ENCODE measurements at places on chromosomes 6 and 20.

- no peak for DNase-seq
Observed at GRCh38 chr6:54700158-54700557, 146.4 kb upstream of the FAM83B start.

DNA sequence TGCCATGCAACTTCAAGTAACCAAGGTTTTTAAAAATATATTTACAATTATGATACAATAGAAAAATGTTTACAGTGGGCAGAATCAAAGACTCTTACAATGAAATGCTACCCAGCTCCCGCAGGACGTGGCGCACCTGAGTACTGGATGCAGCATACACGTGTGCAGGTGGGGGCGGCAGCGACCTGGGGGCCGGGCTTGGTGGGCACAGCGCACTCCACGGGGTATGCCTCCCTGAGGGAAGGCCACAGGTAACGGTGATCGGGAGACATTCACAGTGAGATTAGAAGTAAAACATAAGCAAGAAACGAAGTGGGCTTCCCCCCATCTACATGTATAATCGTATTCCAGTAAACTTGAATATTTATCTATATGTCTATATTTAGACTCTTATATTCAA is 54.2 kb downstream of the WDR27 start:
- DNase-seq: no peak

GRCh38 chr20:59665656-59666555 is 61.6 kb downstream of the PHACTR3 start:
- no peak for DNase-seq

- no peak for DNase-seq
Observed at GRCh38 chr6:8780653-8781052, 345.3 kb upstream of the SLC35B3 start.

DNA sequence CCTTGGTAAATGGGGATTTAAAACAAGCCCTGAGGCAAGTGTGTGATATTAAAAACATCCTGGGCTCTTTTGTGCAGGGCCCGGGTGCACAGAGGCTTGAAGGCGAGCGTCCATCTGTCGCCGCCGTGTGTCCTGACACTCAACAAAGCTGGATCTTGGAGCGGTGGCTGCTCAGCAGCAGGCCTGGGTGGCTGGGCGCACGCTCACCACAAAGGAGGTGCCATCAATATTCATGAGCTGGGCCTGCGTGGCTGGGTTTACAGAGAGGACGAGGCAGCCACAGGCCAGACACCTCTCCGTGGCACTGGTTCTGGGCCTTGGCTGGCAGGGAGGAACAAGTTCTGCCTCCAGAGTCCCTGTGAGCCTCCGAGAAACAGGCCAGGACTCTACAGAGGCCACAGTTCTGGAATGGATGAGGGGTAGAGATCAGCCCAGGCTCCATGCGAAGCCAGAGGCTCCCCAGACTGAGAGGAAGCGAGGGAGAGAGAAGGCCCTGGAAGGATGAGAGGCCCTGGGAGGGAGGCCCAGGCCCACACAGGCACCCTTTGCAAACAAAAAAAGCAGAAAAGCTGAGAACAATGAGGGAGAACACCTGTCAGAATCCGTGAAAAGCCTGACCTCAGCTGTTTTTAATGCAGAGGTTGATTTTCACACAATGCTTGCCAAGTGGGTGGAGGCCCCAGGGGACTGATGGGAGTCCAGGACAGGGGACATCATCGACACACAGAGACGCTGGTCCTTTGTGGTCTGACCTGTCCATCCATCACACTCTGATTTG is 21.9 kb downstream of the BHLHE23 start:
- DNase-seq: no peak

- no peak for DNase-seq
Observed at GRCh38 chr20:50928469-50928868, 2.8 kb downstream of the ADNP start.

GRCh38 chr20:37335642-37336368 is 10.1 kb upstream of the SRC start:
- no peak for DNase-seq

- DNase-seq: no peak
Observed at GRCh38 chr20:61970357-61970756, 95.3 kb downstream of the TAF4 start.

DNA sequence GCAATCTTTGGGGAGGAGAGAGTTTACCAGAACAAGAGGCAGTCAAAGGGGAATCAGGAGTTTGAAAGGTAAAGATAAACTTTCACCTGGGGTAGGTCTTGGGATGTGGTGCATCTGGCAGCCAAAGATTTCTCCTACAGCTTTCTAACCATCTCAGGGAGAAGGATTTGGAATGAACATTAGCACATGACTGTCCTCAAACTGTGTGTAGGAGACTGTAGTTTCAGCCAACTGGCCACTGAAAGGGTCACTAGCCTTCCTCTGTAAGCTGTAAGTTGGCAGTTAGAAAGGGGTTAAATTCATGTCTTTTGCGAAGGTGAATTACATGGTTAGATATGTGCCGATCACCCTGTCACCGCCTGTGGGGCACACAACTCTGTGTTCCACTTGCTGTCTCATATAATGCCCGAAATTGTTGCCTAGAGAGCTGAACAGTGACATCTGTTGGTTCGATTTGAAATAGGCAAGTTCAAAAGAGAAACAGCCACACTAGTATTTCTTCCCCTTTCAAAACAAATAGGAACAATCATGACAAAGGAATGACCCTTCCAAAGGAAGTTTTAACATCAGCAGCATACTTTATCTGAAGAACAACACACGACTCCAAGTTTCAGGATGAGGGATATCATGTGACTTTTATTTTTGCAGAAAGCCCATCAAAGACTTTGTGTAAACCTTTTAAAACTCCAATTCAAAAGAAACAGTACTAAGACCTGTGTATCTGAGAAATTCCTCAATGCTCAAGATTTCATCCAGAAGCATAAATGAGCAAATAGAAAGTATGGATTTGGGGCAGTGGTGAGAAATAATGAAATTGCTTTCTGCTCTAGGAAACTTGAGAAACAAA is 1.1 kb upstream of the OPN5 start:
- peak; percentile 13 for DNase-seq

GRCh38 chr6:31091680-31092079 is 20.7 kb downstream of the C6orf15 start:
- no peak for DNase-seq

DNA sequence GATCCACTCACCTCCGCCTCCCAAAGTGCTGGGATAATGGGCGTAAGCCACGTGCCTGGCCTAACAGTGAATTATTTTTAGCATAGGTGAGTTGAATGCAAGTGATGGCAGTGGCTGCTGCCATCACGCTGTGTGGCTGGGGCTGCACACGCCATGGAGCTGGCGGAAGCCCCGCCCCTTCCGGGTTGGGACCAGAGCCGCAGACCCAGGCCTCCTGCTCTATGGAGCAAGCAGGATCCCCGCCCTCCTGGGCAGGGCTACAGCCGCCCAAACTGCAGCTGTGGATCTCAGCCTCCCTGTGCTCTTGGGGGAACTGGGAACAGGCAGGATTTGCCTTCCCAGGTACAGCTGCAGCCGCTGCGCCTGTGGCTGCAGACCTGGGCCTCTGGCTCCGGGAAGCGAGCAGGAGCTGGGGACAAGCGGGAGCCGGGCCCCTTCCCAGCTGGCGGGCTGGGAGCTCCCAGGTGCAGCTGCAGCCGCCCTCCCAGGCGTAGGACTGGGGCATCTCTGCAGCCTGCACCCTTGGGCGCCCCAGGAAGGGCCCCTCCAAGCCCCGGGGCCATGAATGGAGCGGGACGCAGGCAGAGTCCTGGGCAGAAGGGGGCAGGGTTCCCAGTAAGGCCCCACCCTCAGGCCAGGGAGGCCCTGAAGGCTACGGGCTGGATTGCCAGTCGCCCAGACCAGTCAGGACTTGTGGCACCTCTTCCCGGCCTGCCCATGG is 30.9 kb upstream of the SLA2 start:
- DNase-seq: no peak

DNA sequence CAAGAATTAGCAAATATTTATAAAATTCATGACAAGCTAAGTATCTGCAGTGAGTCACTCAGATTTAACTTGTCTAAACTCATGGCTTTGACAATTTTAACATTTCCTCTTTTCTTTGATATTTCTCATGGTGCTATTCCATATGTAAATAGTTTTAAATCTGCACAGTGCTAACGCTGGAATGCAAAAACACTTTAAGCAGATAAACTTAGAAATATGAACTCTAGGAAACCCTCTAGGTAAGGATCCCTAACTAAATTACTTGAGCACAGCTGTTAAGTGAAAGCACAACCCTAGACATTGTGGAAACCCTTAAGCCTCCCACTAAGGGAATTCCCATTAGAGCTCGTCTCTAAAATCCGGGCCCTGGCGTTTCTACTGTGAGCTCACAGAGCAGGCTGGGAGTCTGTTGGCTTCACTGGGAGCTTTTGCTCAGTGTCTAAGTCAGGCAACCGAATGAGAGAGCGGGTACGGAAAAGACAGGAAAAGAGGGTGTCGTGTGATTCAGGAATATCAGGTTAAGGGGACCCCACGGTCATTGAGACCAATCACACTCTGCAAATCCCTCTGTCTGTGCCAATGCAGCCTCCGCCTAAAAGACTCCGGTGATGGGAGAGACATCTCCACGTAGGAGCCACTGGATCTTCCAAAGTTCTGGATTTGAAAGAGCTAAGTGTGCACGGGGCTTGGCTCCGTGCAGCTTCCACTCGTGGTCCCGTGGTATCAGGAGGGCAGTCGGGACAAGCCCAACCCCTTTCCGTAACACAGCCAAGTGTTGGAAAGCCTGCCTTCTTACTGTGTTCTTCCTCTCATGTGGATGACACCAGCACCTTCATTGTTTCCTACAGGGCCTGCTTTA is 112.3 kb upstream of the RPS6KA2 start:
- DNase-seq: no peak

DNA sequence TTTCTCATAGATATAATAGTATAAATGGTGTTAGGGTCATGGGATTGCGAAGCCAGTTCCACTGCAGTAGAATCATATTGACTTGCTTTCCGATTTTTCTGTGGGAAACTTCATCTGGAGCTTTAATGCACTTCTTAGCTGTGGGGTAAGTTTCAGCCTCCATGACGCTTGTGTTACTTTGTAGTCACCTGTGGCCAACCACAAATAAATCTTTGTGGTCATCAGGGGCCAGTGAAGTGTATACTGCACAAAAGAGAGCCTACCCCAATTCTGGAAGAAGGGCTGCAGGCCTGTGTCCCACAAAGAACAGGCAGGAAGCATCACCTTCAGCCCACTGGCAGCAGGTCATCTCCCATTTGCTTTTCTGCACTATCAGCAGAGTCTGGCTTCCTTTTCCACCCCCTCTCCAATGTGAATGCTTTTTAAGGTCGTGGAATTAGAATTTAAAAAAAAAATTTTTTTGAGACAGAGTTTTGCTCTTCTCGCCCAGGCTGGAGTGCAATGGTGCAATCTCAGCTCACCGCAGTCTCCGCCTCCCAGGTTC is 32.0 kb downstream of the MTHFD1L start:
- DNase-seq: no peak

DNA sequence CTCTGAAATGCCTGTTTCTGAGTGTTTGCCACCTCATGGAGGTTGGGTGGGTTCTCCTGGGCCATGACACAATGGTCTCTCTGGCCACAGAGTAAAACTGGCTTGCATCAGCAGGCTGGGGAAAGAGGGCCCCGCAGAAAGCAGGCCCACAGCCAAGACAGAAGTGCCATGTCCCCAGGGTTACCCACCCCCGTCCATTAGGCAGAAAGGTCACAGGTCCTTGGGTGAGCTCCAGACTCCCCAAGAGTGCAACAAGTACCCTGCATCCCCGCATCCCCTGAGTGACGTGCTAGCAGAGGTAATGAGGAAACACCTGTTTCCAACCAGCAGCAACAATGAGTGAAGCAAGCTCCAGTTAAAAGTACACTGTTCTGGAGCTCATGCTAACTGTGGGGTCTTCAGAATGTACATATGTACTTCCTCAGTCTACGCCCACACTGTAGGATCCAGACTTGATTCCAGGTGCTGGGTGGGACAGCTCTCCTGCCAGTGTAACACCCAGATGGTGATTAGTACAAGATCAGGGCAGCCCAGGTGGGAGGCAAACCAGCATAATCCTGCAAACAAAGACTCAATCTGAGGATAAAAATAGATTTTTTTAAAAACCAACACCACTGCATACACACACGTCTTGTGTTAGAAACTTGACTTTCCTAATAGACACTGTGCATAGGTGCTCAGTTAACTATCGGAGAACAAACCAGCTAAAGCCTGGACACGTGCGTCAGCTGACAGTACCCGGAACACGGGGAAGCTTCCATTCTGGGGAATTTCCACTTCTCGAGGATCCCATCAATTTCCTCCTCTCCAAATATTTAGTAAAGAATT is 31.5 kb downstream of the RRBP1 start:
- DNase-seq: no peak

DNA sequence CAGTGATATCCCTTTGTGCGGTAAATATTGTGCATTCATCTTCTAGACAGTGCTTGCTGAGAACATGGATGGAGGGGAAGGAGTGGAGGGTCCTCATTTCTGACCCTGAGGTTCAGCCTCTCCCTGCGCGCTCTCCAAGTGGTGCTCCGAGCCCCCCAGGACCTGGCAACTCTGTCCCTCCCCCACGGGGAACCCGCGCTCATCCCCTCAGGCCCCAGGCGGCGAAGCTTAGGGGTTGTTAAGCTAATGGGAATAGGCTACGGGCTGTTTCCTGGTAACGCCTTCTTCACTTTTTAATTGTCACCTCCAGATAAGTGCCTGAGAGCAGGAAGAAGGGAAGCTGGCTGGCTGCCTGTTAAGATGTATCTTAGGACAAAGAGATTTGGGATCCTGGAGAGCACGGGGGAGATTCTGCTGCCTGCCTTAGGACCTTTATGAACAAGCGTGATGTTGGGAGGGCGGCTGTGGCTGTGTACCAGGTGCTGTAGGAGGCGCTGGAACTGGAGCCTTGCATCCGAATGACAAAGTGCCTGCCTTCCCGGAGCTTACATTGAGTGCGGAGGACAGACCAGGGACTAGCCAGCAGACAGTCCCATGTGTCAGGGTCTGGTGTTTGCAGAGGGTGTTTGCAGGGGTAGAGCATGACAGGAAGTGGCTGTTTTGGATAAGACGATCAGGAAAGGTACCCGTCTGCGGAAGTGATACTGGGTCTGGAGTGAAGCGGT is 11.7 kb downstream of the TSHZ2 start:
- no peak for DNase-seq

DNA sequence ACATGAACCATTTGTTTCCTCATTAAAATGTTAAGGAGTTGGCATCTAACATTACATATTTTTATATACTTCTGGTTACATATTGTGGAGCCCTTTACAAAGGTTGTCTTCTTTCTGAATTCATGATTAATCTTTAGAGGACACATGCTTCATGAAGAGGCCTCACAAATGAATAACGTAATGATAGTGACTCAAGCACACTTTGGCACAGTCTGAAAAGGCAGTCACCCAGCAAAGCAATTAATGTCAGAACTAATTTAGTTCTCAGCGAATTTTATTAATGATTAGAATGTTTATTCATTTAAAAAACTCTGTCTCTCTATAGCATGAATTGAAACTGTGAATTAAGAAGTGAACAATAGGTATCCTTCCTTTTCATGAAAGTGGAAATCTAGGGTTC is 854.2 kb downstream of the PHF3 start:
- no peak for DNase-seq

- no peak for DNase-seq
Observed at GRCh38 chr6:131754088-131754487, 43.3 kb upstream of the CTAGE9 start.

GRCh38 chr20:23534801-23535593 is 33.3 kb downstream of the CST9L start:
- DNase-seq: no peak
